NCI-H1930 (cell line): ENCODE measurements at places on chromosomes 2 and 18.

GRCh38 chr2:69007169-69007568 lies 5.8 kb upstream of the ANTXR1 start:
- no peak for DNase-seq

DNA sequence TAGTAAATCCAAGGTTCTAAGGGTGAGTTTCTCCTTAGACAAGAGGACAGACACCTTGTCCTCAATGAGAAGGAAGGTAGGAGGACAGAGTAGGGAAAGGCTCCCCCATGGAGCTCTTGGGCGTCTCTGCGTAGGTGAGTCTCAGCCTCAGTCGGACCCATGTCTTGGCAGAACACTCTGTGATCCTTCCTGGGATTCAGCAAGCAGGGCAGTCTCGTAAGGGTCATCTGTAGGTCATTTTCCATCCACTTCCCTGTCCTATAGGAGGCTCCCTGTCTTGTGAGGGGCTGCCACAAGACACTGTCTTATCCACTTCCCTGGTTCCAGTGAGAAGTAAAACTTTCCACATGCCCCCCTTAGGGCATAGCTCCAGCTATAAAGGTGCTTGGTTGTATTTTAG lies 122.6 kb upstream of the TWIST2 start:
- no peak for DNase-seq

GRCh38 chr2:210072493-210072892 lies 70.1 kb downstream of the RPE start:
- no peak for DNase-seq

DNA sequence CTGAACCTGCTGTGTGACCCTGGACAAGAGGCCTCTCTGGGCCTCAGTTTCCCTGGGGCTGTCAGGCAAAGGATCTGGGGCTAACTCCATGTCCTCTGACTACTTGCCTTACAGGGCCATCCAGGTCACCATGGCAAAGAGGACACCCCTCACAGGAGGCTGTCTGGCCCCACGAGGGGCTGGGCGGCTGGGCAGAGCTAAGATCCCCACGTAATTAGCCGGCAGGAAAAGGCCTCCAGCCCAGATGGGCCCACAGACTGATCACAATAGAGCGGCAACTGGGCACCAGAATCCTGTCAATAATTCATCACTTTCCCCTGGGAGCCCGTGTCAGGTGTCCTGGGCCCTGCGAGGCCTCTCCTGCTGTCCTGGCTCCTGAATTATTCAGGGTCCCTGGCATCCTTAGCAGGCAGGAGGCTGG lies 44.8 kb upstream of the OTOF start:
- no peak for DNase-seq

DNA sequence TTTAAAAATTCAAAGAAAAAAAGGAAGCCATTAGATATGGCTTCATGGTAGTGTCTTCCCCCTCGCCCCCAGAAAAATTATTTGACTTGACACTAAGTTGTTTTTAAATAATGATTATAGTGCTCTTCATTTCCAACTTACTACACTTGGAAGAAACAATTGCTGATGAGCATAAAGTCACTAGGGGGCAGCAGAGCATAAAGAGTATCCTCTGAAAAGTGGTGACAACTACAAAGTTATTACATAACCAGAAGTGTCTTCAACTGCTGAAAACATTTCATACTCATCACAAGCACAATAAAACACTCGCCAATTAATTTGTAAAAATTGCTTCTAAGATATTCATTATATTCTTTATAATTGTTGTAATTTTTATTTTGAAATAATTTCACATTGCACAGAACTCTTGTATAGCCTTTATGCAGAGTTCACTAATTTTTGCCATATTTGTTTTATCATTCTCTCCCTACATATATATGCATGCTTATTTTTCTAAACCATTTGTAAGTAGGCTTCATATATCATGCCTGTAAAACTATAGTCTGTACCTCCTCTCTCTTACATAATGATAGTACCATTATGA lies 54.9 kb downstream of the EXOC6B start:
- DNase-seq = peak; percentile 60

GRCh38 chr2:121698318-121698930 lies 38.3 kb downstream of the NIFK start:
- DNase-seq = no peak

- no peak for DNase-seq
Measured at GRCh38 chr2:18325118-18325517, 235.3 kb downstream of the RDH14 start.
